ENCODE measurements at places on chromosomes 3 and 15.

- DNase-seq: no peak
These were observed 129.2 kb upstream of the DPH6 start for GRCh38 chr15:35674873-35675781.

DNA sequence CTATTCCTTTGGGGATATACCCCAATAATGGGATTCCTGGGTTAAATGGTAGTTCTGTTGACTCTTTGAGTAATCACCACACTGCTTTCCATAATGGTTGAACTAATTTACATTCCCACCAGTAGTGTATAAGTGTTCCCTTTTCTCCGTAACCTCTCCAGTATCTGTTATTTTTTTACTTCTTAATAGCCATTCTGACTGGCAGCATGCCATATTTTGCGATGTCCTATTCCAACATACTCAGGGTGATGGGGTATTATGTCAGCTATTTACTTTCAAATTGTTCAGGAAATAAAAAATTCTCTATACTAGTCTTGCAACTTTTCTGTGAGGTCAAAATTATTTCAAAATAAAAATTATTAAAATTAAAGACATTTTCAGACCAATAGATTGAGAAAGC lies 9.1 kb upstream of the PARP14 start:
- DNase-seq: no peak

DNA sequence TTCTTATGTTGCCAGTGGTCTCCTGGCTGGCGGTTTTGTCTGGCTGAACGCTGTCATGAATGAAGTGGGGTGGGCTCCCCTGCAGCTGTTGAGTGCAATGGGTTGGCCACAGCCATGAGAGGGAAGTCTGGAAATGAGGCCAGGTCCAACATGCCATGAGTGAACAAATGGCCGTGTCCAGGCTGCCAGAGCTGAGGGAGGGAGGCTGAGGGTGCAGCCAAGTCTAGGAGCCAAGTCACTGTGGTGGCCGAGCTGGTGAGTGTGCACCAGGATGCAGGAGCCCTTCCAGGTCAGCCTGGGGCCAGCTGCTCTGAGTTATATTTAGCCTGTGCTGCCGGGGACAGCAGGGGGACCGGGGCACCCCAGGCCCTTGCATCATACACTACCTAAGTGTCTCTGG lies 24.7 kb upstream of the PRR23E start:
- no peak for DNase-seq

GRCh38 chr3:93931597-93932229 lies 42.0 kb downstream of the PROS1 start:
- no peak for DNase-seq

DNA sequence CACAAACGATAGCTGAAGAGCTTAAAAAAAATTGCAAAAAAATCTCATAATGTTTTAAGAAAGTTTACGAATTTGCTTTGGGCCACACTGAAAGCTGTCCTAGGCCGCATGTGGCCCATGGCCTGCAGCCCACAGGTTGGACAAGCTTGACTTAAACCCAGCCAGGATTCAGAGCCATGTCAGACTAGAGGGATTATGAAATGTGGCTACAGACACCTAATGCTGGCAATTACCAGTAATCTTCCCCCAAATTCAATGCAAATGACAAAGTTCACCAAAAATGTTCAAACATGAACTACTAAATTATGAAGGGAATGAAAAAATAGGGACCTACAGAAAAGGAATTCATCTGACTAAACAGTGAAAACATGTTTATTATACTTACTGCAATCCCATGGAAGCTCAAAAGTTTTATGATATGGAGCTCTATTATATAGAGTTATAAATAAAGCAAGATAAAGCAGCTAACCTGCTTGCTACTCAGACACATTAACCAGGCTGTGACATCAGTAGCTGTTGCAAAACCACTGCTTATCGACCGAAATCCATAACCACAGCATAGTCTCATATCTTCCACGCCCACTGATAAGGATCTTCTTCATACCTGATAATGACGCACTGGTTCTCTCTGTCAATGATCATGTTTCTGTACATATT lies 49.2 kb downstream of the LDHAL6B start:
- no peak for DNase-seq

DNA sequence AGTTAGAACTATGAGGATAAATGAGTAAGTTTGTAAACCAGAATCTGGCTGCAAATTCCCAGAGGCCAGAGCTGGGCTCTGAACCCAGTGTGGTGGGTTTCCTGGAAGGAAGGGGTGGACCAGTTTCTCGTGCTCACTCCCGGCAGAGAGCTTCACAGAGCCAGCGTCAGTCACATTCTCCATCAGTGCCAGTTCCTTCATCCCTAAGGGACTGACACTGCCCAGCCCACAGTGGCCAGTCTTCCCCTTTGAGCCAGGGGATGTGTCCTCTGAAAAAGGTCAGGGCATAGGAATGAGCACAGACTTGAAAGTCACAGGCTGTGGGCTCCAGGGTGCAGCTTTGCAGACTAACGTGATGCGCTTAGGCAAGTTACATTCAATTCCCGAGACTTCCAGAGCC lies 135.8 kb upstream of the HACD2 start:
- no peak for DNase-seq

DNA sequence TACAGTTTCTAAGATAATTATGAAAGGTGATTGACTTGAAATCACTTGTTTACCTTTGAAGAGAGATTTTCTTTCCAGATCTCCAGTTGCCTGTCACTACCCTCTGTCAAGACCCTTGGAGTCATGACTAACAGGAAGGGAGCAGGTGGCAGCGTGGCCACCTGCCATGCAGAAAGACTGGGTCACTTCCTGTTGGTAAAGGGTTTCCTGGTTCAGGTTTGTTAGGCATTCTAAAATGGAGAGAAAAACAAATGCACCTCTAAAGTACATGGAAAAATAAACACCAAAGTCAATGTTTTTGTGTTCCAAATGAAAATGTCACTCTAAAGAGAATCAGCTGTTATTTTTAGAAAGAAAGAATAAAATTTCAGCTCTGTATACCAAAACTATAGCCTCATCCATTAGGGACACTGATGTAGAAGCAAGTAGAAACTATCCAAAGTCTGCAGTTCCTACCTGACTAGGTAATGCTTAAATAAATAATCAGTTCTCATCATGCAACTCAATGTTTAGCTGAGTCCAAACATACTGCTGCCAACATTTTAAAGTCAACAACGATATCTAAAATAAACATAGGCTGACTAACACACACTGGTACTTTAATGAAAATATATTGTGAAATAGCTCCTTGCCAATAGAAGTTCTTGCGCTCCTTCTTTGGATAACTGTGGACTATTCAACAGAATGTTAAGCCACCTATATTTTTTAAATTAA lies 23.9 kb upstream of the TM4SF1 start:
- no peak for DNase-seq

DNA sequence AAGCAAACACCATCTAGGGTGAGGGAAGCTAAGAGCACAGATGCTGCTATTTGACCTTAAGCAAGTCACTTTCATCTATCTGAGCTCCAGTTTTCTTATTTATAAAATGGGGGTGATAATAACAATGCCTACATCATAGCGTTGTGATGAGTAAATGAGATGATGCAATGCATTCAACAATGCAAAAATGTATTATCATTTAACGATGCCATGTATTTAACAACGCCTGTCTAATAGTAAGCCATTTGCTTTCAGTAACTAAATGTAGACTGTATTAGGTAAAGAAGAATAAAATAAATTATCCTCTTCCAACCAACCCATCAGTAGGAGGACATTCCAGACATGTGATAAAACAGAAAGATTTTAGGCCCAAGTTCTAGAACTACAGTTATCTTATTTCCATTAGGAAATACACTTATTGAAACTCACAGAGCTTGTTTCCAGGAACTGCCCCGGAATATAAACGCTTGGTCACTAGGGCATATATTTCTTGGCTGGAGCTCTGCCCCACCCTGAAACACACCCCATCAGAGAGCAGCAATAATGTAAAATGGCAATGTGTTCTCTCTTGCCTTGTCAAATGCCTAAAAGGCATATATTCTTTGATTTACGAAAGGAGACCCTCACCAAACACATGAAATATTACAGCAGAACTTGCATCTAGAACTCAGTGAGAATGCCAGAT lies 128.3 kb downstream of the LIPC start:
- no peak for DNase-seq

GRCh38 chr3:64003589-64003988 lies 19.7 kb downstream of the PSMD6 start:
- no peak for DNase-seq

- no peak for DNase-seq
These were observed 415.3 kb downstream of the TIGIT start for GRCh38 chr3:114709102-114709501.

- DNase-seq: no peak
These were observed 262.5 kb downstream of the CGGBP1 start for GRCh38 chr3:87796137-87796842.

DNA sequence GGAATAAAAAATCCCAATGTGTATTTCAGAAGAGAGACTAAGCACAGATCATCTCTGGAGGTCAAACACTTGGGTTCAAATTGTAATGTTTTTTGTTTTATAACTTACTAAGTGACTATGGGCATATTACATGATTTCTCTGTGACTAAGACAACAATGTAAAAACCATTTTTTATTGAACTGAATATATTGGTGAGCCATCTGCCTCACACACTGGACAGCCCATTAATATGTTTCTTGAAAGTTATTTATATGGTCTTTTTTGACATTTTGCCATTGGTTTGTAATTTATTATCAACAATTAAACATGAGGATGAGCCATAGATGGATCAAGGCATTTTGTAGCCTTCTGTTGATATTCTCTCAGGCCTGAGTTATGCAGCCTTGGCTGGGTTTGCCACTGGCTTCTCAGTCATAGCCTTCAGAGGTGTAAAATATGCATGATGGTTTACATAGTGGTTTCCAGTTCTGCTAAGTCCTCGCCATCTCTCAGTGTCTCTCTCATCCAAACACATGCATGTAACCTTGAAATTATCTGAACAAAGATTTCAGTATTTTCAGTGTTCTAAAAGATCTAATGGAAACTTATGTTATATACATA lies 997.2 kb downstream of the DIPK2A start:
- DNase-seq: no peak

DNA sequence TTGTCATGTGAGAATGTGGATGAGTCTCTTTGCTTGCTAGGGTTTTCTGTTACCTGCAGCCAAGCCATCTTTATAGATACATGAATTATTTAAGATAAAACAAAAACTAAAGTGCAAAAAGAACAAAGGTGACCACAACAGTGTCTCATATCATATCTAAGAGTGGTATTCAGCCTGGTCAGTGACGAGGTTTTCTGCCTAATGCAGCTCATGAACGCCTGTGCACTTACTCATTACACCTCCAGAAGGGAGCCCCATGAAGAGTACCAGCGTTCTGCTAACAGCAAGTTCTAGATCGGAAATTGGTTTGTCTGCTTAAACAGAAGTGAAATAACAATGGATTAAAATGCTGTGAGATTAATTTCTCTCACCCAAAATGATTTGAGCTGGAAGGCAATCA lies 19.2 kb downstream of the PXYLP1 start:
- DNase-seq: no peak

DNA sequence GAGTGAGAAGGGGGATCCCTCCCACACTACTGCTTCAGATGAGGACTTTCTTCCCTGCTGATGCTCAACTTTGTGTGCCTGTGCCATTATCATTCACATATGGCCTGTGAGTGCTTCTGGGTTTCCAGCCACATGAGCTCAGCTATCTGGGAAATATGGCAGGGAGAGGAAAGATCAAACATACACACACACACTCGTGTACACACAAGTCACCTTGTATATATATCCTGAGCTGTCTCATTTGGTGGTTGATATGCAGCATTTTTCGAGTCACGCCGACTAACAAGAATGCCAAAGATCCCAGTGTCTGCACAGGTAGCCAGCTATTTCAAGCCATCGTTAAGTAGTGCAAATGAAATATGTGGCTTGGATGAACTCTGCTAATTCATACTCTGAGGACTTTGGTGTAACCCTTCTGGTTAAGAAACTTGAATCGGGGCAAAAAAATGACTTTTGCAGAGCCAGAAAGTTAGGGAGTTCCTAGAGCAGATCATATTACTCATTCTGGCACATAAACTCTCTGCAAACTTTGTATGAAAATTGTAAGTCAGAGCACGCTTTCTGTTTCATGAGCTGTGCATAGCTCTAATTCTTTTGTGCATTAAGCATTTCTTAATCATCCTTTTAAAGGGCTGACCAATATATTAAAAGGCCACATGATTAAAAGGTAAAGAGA lies 24.9 kb upstream of the WNT5A start:
- no peak for DNase-seq

- no peak for DNase-seq
These were observed 14.5 kb downstream of the APBA2 start for GRCh38 chr15:28900041-28900891.

DNA sequence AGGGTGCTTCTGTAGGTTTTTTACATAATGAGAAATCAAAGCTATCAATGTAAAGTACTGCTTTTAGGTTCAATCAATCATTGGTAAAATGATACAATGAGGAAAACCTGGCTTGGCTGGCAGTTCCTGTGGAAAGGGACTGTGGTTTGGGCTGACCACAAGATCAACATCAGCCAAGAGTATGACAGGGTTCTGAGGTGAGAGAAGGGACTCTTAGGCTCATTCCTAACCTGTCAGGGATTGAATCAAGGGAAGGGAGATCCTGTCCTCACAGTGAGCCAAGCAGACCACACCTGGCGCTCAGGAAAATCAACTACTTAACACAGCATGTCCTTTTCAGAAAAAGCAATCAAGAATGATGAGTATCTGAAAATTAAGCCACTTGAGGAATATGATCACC lies 111.1 kb downstream of the MAGI1 start:
- DNase-seq: no peak

- no peak for DNase-seq
These were observed 147.2 kb upstream of the SLC2A2 start for GRCh38 chr3:171173736-171174135.

GRCh38 chr3:76370749-76371520 lies 585.6 kb upstream of the ZNF717 start:
- DNase-seq: no peak

GRCh38 chr3:25854214-25854613 lies 64.3 kb downstream of the OXSM start:
- DNase-seq: no peak

GRCh38 chr3:58391156-58391865 lies 42.3 kb downstream of the PDHB start:
- DNase-seq: no peak

DNA sequence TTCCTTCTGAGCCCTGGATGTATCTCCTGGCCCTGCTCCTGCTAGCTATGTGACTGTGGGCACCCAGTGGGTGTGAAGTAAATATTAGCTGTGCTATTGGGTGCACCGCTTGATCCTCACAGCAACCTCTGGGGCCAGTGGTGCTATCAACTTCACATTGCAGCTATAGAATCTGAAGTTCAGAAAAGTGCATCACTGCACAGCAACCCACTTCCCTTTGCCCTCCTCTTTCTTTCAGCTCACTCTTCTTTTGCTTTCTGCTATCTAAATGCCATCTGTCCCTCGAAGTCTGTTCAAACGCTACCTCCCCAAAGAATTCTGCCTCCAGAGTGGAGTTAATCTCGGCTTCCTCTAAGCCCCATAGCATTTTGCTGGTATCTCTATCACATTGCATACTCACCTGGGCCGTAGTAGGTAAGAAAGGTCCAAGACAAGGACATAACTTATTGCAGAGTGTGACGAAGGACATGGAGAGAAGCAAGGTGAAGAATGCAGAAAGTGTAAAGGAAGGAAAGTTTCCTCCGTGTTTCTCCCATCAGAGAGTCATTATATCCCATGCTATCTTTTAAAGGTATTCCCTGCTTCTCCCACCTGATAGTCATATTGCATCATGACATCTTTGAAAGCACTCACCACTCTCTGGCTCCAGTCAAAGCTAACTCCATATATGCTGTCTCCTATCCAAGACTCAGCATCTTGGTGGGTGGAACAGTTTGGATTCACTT lies 57.1 kb upstream of the BCL6 start:
- DNase-seq: no peak

GRCh38 chr3:13166243-13167063 lies 93.2 kb upstream of the IQSEC1 start:
- DNase-seq: no peak

GRCh38 chr3:192652727-192653126 lies 74.6 kb downstream of the FGF12 start:
- DNase-seq: no peak

All from stimulated activated CD4-positive, alpha-beta T cell treated with anti-CD3 and anti-CD28 coated beads, Interleukin-15, amount 100 ng/mL, for 1 hour (primary cell).